A549 treated with CpdA at 1 μM for 4 hours (cell line): ENCODE measurements at places on chromosomes 2 and 18. TPM values are rescaled to one million over a fixed set of nuclear protein-coding genes. Genes with fewer than 3 reads are reported as not detected.

Gene ST6GAL2
- total RNA-seq, result 18.8 to 31.5 TPM (median 19.4 TPM) in 5 replicates

Gene SERPINB4
- 0.16 to 0.26 TPM (median 0.20 TPM) in 5 replicates for total RNA-seq

Gene FBXO36
- 1.0 to 1.8 TPM (median 1.1 TPM) in 5 replicates for total RNA-seq

Gene FEV
- 0.08 TPM in 1 of 5 replicates, not detected in the others for total RNA-seq

Gene DUSP19
- 0.57 to 1.3 TPM (median 0.61 TPM) in 5 replicates for total RNA-seq

Gene TXNDC2
- 0.10 to 0.35 TPM (median 0.21 TPM) in 5 replicates for total RNA-seq

Gene ERICH2
- total RNA-seq, result not detected in 5 replicates

Gene SCN3A
- total RNA-seq, result 0.02 to 0.04 TPM (median 0.02 TPM) in 3 of 5 replicates, not detected in the others

Gene CRIM1
- total RNA-seq, result 105 to 148 TPM (median 134 TPM) in 5 replicates

Gene CCL20
- total RNA-seq, result 1.8 to 4.4 TPM (median 2.7 TPM) in 5 replicates

Gene ACMSD
- total RNA-seq, result not detected in 5 replicates

Gene PAX3
- total RNA-seq, result not detected in 5 replicates

Gene ADNP2
- total RNA-seq, result 11.3 to 14.3 TPM (median 11.7 TPM) in 5 replicates

Gene ELAC1
- total RNA-seq, result 3.7 to 5.0 TPM (median 4.2 TPM) in 5 replicates
